Astrocyte of the spinal cord (primary cell): ENCODE measurements at places on chromosomes 7 and 10.

DNA sequence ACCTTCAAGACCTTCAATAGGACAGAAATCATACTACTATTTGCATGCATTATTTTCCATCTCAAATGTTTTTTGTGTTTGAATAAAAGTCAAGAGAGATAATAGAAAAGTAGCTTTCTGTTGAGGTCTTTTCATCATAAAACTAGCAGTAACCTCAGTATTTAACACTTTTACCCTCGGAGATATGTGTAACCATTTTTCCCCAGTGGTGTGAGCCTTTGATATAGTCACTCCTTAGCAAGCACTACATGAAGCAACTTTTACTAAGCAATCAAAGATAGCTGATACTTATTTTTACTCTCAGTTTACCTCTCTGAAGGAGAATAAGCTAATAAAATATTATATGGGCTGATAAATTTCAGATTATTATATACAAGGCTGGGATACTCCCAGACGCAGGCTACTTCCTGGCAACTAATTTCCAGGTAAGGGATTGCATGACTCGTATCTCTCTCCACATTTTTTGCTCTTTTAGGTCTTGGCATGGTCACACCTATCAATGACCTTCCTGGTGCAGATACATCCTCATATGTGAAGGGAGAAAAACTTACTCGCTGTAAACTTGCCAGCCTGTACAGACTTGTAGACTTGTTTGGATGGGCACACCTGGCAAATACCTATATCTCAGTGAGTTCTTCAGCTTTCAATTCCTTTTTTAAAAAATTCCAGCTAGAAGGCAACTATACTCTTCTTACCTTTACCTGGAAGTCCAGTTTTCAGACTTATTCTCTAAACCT is 91.5 kb upstream of the MXI1 start:
- no peak for DNase-seq

- no peak for DNase-seq
Observed at GRCh38 chr7:140039066-140039465, 23.7 kb downstream of the PARP12 start.

DNA sequence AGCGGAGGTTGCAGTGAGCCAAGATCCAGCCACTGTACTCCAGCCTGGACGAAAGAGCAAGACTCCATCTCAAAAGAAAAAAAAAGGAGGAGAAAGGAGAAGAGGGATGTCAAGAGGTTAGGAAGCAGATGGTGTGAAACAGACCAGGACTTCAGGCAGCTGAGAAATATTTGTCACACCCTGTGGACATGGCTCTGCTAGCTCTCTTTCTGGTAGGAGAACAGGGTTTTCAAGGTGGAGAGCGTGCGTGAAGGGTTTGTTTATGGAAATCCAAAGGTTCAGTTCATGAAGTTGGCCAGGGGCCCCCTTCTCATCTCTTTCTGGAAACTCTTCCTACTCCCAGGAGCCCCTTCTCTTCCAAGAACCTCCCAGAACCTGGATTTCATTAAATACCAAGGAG is 110.8 kb upstream of the GALNT17 start:
- DNase-seq, result no peak

- no peak for DNase-seq
Observed at GRCh38 chr7:125516194-125516593, 586.6 kb upstream of the POT1 start.

GRCh38 chr10:114925587-114926586 is 12.1 kb upstream of the TRUB1 start:
- DNase-seq, result peak; percentile 74

DNA sequence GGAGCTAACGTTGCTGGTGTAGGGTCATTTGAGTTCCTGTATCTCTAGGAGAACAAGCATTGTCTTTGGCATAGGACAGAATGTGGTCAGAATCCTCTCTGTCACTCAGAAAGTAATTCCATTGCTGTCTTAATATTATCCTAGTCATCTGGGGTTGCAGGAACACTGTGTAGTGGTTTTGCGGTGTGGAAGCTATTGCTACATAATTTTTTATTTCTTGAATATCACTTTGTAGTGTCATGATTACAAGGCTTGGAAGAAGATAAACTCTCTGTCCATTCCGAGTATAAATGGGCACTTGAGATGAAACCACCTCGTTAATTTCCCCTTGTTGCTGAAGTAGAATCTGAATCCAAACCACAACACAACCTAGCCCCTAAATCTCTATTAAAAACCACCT is 919.2 kb downstream of the LRMDA start:
- peak; percentile 48 for DNase-seq

DNA sequence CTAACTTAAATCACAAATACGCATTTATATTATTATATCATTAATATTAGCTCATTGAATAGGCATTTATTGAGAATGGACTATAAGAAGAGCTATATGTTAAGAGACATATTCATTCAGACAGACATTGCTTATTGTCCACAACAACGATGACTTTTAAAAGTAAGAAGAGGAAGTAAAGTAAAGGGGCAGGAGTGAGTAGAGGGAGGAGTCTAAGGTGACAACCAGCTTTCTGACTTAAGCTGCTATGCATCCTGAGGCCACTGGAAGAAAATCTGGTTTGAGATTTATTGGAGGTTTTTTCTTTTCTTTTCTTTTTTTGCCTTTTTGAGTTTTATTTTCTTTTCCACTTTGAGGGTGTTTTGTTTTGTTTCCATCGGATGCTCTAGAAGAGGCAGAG is 723.5 kb downstream of the GRM8 start:
- DNase-seq, result no peak

DNA sequence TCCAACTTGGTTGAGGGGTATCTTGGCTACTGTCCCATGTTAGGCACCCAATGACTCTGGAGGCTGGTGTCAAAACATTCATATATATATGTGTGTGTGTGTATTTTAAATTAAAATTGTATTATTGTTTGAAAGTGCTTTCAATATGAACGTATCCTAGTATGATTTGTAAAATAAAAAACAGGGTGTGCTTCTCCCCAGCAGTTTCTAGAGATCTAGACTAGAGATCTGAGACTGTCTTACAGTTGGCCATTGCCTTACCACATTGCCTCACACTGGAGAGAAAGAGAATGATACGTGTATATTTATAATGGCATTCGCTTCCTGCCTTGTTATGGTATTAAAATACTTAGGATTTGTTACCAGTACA is 1.2 kb downstream of the BAG3 start:
- peak; percentile 74 for DNase-seq

DNA sequence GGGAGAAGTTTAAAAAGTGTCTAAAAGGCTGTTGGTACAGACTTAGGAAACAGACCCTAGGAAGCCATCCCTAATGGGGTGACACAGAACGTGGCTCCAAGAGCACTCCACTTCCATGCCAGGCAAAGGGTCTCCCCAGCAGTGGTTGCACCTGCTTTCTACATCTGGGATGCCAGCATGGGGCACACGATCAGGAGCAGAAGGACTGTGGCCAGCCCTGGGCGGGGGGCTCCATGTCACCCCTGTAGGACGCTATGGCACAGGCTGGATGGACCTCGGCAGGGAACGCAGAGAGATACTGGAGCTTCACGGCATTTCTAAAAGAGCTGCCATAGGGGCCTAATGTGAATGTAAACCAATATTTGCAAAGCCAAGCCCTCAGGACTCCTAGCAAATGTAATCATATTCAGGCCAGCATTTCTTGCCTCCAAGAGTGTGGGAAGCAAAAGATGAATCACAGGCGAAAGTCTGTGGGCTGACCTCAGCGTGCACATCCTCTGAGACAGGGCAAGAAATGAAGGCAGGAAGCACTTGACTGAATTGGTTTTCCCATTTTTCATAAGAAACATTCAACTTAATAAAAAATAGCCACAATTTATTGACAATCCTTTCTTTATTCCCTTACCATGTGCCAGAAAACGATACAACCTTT is 93.9 kb downstream of the ATXN7L1 start:
- DNase-seq, result peak; percentile 91

DNA sequence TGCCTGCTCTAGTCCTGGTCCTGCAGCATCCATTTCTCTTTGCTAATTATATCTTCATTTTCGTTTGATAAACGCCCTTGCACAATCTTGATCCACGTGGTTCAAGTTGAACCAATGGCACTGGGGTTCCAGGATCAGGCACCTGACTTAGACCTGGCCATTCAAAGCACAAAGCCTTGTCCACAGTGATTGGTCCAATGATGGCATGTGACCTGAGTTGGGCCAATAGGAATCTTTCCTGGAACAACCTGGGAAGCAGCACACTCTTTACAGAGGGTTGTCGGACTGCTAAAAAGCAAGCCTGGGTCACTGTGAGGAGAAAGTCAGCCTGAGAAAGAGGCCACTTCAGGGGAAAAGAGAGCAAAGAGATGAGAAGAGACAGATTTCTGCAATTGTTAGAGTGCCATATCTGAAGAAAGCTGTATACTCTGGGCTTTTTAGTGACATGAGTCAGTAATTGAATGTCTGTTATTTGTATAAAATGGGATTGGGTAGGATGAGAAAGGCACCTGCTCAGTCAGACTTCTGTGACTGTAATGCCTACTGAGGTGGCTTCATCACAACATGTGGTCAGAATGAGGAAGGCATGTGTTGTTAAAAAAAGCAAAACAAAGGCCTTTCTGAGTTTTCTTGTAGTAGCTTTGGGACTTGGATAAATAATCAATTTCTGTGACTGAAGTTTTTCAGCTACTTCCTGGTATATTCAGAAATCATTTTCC is 4.4 kb upstream of the STEAP4 start:
- DNase-seq, result no peak

GRCh38 chr7:99098824-99099498 is 44.9 kb downstream of the SMURF1 start:
- no peak for DNase-seq

- DNase-seq, result no peak
Observed at GRCh38 chr7:46411236-46411635, 490.2 kb upstream of the IGFBP3 start.

- no peak for DNase-seq
Observed at GRCh38 chr7:11478426-11478825, 353.6 kb downstream of the THSD7A start.

DNA sequence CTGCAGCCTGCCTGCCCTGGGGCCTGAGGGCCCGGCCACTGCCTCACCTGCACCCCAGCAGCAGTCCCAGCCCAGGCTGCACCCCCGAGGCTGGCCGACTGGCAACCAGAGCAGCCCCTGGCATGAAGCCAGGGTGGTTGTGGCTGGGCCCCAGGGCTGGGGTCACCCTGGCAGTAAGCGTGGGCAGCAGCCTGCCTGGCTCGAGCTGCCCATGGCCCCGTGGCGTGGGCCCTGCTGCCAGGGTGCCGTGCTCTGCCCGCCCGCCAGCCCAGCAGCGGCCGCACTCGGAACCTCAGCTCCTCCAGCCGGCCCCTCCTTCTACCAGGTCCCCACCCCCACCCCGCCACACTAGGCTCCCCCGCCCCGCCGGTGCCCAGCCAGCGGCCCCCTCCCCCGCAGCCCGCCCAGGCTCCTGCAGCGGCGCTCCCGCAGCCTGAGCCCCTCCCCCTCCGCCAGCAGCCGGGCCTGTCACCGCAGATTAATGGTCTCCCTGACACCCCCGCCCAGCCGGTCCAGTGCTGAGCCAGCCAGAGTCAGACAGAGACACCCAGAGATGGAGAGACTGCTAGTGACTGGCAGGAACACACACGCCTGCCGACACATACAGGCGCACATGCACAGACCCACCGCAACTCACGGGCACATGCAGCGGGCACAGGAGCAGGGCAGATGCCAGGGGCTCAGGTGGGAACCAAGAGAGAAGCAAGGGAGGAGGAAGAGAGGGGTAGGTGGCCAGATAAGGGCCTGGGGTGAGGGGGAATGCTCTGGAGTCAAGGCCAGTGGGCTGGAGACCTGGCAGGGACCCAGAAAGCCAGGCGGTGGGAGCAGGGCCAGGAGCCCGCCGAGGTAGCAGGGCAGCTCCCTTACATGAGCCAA is 22.4 kb downstream of the KCNH2 start:
- no peak for DNase-seq

DNA sequence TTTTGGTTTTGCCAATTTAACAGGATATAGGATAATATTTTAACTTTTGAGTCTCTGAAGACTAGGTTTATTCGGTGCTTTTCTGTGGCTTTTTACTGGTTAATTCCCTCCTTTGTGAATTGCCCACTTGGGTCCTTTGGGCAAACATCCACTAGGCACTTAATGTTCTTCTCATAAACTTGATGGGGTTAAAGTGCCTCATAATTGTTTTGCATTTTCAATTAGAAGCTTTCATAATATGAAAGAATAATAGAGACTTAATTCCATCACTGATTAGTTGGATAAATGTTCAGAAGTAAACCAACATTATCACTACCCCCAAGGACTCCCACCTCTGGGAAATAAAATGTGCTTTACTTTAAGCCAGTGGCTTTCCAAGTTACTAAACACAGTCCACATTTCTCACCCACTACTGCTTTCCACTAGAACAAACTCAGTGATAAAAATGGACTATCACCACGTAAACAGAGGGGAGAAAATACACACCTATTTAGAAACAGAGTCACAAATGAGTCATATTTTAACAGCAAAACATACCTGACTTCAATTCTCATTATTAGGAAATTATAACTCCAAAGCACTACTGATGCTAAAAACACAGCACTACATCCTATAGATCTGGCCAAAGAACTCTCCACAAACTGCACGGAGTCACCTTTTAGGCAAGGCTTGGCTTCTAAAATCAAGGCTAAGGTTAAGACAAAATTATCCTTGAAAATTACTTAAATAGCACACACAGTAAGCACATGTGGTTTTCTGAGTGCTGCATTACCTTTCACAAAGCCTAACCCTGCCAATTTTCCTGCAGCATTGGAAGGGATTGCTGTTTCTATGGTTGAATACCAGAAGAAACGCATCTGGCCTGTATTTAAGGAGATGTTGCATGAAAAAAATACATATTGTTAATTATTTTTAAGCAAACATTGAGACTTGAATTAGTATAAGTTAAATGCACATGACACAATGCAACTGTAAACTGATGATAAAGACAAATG is 41.2 kb downstream of the PARD3 start:
- no peak for DNase-seq

GRCh38 chr10:119315128-119316001 is 108.0 kb downstream of the GRK5 start:
- DNase-seq, result peak; percentile 97

- DNase-seq, result no peak
Observed at GRCh38 chr7:81672872-81673271, 97.0 kb downstream of the HGF start.

GRCh38 chr7:127419196-127419595 is 26.7 kb upstream of the ZNF800 start:
- no peak for DNase-seq

DNA sequence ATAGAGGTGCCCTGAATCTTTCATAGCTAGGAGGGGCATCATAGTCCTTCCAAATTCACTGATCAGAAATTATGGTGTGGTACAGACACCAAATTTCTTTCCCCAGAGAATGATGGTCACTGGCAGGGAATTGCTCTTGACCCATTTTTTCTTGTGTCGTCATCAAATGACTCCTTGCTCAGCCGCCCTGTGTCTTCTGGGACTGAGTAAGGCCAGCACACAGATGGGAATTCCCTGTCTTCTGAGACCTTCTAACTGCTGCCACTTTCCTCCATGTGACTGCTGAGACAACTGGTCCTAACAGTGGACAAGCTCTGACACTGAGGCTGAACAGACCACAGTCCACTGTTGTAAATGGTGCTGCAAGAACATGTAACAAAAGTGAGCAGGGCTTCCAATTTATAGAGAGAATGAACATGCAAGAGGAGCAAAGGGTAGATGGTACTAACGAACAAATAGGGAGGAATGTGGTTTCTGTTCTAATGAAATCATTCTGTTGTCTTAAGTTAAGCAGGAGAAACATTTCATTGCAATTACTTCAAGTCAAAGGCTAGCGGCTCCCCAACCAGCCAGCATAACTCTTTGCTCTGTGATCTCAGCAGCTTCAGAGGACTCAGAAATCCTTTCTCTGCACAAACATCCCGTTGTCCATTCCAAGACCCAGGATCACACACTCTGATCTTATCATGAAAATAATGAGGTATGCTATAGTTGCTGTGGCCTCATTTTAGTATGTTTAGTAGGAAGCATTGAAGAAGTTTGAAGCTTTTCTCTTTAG is 235.9 kb upstream of the PRSS1 start:
- DNase-seq, result no peak

- DNase-seq, result peak; percentile 93
Observed at GRCh38 chr10:79422178-79422892, 23.1 kb downstream of the ZCCHC24 start.
